ENCODE measurements at places on chromosomes 12 and 14.
A peak's percentile ranks its signal among the peaks of the same experiment; 100 is the strongest.

DNA sequence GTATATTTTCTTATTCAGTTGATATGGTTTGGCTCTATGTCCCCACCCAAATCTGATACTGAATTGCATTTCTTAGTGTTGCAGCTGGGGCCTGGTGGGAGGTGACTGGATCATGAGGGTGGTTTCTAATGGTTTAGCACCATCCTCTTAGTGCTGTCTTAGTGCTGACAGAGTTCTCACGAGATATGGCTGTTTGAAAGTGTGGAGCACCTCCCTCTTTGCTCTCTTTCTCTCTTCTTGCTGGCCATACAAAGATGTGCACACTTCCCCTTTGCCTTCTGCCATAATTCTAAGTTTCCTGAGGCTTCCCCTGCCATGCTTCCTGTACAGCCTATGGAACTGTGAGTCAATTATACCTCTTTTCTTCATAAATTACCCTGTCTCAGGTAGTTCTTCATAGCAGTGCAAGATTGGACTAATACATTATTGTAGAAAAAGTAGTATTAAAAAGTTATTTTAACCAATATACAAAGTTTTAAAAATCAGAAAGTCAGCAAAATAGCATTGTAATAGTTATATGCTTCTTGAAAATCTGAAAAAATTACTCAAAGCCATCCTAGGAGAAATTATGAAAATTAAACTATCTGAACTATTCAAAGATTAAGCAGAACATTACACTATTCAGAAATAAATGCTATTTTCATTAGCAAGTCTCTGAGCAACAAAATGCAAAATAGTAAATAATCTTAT is 84.1 kb downstream of the PPP1R12A start:
- DNase-seq: no peak

GRCh38 chr12:43711348-43711747 is 47.2 kb downstream of the PUS7L start:
- no peak for DNase-seq

GRCh38 chr12:7107636-7108002 is 1.4 kb downstream of the C1RL start:
- DNase-seq: no peak

DNA sequence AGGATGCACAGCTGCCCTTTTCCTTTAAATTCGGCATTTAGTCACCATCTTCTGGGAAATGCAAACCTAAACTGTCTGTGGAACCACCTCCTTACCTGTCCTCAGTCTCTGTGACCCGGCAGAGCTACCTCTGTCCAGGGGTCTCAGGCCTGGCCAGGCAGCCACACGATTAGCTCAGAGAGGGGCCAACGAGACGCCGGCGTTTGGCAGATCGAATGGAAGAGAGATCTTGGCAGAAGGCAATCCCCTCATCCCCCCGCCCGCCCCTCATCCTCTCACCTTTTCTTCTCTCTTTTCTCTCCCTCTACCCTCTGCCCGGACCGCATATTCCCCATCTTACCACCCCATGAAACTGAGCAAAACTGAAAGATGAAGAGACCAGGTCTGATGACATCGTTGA is 101.0 kb downstream of the PIWIL1 start:
- DNase-seq: no peak

GRCh38 chr14:60956632-60957031 is 24.2 kb downstream of the TRMT5 start:
- no peak for DNase-seq

- no peak for DNase-seq
Observed at GRCh38 chr12:6469092-6469491, 1.4 kb downstream of the VAMP1 start.

- no peak for DNase-seq
Observed at GRCh38 chr12:5254703-5255102, 177.2 kb upstream of the NTF3 start.

- DNase-seq: peak; percentile 4
Observed at GRCh38 chr12:98085046-98085755, 430.2 kb upstream of the TMPO start.

DNA sequence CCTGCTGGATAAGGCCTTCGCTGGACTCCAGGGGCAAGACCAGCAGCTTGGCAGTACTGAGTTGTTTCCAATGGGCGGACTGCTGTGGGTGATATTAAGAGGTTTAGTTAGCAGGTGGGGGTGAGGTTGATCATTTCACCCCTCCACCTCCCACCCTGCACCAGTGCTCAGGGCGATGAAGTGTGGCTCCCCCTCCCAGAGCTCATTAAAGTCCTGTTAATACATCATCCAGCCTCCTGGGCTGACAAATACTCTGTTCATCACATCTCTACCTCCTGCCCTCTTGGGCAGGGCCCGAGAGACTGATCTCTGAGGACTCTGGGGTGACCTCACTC is 2.4 kb upstream of the FIGNL2 start:
- DNase-seq: no peak

- DNase-seq: no peak
Observed at GRCh38 chr12:90652280-90652679, 302.7 kb downstream of the CCER1 start.

DNA sequence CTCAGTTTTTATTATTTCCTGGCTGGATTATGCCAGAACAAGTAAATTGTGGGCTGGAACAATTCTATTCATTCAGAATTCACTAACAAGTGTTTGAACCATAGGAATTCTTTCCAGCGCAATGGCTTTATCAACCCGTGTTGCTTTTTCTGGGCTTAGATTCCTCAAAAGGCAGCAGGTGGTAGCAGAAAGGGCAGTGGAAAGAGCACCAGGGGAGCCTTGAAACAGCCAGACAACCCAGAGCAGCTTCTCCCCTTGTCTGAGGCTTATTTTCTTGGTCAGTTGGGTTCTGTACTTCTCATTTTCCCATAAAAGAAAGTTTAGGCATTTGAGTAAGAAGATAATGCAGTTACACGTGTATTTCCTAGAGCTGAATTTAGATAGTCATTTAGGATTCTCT is 130.7 kb downstream of the OTOGL start:
- no peak for DNase-seq

DNA sequence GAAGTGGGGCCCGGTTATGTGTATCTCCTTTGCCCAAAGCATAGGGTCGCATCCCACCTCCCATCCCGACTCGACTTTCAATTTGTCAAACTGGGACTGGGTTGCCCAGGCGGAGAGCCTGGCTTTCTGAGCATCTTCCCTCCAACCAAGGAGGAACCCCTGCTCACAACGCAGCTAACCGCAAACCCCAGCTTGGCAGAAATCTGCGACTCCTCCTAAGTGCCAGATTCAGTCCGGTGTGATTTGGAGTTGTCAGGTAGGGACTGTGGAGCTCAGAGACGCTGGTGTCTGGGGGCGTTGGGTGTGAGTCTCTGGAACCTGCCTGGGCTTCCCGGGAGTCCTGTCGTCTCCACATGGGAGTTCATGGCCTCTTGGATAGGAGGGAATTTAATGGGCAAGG is 1126.7 kb downstream of the AACS start:
- no peak for DNase-seq

- DNase-seq: no peak
Observed at GRCh38 chr14:35688126-35688826, 120.8 kb downstream of the RALGAPA1 start.

GRCh38 chr14:69443296-69443805 is 41.2 kb upstream of the PLEKHD1 start:
- no peak for DNase-seq
